ENCODE measurements at places on chromosomes 6 and 20.

DNA sequence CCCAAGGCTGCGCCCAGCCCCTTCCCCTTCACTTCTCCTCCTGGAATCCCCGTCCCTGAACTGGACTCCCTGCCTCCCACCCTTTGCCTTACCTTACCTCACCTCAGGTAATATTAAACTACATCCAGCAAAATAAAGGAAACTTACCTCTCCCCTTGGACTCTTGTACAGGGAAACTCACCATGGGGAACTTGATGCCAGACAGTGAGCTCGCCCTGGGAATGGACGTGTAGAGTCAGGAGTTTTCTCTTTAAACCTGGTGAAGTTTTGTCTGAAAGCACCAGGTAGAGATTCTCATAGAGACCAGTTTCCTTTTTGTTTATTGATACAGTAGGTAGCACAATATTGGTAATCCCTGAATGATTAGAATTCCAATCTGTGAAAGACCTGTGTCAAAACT, 544 bp upstream of the HLA-C start:
- no peak for DNase-seq

GRCh38 chr6:25316626-25317025, 37.5 kb downstream of the CARMIL1 start:
- DNase-seq: no peak

- DNase-seq: no peak
Measured at GRCh38 chr20:59589086-59589684, 15.2 kb upstream of the PHACTR3 start.

GRCh38 chr6:3584606-3585005, 127.8 kb upstream of the SLC22A23 start:
- no peak for DNase-seq

DNA sequence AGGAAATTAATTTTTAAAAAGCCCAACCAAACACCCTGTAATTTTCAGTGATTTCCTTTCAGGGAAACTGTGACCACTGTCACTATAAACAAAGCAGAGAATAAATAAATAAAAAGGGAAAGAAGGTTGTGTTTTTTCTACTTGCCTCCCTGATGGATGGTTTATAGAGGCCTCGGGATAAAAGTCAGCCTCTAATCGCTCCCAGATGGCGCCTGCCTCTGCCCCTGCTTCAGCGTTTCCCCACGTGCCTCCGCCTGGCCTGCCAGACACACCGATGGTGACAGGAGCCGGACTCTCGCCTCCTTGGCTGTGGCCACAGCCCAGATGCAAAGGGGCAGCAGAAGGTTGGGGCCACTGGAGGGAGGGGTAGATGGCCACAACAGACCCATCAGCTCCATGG, 327.7 kb downstream of the CDC5L start:
- no peak for DNase-seq

GRCh38 chr6:136226027-136226673, 24.0 kb downstream of the MTFR2 start:
- peak; percentile 35 for DNase-seq

- no peak for DNase-seq
Measured at GRCh38 chr20:37359836-37360235, 13.9 kb downstream of the SRC start.

DNA sequence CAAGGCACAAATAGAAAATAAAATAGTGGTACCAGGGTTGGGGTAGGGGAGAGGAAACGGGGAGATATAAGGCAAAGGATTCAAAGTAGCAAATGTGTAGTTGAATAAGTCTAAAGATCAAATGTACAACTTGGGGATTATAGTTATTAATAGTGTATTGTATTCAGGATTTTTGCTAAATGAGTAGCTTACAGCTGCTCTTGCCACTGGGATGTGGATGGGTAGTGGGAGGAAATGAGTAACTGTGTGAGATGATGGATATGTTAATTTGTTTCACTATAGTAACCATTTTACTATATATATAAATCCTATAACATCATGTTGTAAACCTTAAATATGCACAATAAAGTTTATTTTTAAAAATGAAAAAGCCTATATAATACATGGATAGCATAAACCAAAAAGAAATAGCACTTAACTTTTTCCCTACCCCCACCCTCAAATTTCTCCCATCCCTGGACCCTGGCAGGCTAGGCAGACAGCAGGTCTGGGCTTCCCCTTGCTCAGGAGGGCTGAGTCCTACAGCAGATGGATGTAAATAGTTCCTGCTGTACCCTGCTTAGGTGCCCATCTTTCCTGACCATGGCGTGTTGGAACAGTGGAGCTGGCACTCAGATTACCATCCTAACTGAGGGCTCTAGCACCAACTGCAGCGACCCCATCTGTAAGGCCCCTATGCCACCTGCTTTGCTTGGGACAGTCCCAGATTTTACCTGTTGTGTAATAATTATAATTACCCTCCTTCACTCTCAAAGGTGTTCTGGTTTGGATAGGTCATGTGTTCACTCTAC, 28.6 kb upstream of the PBOV1 start:
- no peak for DNase-seq

- no peak for DNase-seq
Measured at GRCh38 chr20:31676609-31676989, 38.9 kb downstream of the COX4I2 start.

- DNase-seq: no peak
Measured at GRCh38 chr6:138101946-138102731, 5.1 kb downstream of the PERP start.

- DNase-seq: no peak
Measured at GRCh38 chr6:62652692-62653328, 366.8 kb upstream of the KHDRBS2 start.

DNA sequence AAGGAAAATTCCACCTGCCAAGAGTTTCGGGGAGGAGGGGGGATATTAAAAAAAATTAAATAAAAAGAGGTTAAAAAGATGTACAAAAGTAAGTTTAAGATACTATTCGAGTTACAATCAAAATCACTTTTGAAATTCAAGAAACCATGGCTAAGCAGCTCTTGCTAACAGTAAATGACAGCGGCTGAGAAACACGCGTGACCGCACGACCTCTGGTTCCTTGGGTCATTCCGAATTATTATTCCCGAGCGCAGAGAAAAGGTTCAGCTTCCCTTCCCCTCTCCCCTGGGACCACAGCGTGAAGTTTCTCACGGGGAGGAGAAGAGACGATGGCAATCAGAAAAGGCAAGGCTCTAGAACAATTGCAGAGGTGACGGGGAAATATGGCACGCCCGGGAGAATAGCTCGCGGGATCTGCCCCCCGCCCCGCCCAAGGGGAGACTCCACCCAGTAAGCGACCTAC, 496 bp downstream of the TMEM242 start:
- DNase-seq: no peak

DNA sequence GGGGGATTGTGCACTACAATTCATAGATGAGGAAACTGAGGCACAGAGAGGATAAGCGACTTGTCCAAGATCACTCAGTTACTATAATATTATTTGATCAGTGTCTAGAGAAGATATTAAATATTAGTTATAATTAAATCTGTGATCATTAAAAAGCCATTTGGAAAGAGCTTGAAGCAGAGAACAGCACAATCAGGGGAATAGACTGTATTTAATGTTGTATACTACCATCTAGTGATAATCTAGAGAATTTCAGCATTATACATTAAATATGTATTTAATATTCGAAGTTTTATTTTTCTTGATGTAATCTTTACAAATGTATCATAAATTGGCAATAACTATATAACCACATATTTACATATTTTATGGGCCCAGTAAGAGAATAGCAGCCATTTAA, 20.1 kb upstream of the MTCL3 start:
- DNase-seq: peak; percentile 11

DNA sequence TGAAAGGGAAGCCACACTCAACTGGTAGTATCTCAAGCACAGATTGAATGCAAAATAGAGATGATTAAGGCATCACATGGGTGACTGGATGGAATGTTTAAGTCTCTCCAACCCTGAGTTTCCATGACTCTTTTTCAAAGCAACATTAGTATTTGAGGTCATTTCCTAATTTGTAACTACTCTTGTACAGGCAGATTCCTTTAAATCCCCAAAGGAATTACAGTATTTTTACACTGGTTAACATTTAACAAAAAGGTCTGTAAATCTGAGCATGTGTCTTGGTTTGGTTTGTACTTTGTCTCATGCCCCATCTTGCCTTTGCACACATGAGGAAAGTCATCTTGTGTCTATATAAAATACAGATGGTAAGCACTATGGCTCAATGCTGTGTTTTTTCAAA, 15.1 kb downstream of the RMND1 start:
- no peak for DNase-seq

- DNase-seq: no peak
Measured at GRCh38 chr6:38730140-38730862, 15.2 kb downstream of the DNAH8 start.

DNA sequence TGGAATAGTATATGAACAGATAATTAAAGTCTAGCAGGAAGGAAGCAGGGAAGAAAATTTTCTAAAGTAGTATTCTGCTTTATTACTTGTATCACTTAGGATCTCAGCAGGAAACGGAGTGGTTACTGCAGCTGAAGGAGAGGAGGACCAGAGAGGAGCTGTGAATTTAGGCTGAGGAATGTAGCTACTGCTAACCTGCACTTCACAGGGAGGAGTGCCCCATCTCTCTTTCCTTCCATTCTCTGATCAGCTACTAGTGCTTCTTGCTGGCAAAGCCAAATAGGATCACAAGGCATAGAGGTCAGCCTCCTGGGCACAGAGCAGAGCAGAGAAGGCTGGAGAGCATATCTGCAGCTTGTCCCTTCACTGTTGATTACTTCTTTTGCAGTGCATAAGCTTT, 205.3 kb upstream of the ASCC3 start:
- no peak for DNase-seq

DNA sequence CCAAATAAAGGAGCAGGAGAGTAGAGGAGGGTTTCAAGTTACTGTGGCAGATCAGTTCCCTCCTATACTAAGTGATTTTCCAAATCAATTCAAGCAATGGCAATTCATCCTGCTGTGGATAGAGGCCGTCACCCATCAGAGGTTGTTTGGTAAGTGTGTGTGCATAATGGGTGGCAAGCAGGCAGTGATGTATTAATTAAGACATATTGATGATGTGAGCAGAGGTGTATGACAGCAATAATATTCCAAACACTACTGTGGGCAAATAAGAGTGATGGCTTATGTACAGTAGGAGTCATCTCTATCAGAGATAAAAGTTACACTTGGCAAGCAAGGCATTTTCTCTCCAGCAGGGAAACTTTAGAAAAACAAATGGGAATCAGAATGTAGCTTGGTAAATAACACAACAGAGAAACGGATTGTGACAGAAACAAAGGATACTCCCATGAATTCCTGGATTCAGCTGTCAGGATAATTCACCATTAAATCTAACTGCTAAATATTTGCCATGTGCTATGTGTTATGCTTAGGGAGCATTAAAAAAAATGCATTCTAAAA, 196.3 kb downstream of the KHDC1L start:
- no peak for DNase-seq

GRCh38 chr6:168583821-168584220, 142.8 kb downstream of the SMOC2 start:
- DNase-seq: peak; percentile 48

GRCh38 chr6:13924949-13925881, at the start of gene RNF182:
Gene RNF182 (plus strand): TSS chr6:13924952. CDS start chr6:13977120, 52,168 bp downstream.
- DNase-seq: peak; percentile 43

DNA sequence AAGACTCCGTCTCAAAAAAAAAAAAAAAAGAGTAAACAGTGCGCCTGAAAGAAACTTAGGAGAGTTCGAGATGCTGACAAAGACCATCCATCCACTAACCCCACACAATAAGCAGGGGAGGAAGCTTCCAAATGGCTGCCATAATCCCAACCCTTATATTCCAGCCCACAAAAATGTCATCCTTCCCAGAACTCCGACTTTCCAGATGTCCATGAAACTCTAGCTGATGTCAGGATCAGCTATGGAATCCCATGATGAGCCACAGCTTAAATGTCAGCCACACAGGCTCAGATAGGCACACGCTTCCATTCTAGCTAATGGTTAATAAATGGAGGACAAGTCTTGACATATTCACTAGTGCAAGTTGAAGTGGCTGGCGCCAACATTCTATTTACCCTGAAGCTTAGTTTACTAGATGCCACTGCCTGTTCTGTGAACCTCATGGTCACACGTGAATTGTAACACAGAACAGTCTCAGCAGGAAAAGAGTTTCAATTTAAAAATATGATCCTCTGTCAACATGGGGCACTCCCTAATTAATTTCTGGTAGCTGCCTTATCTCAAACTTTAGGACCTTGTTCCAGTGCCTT, 75.5 kb downstream of the FOXF2 start:
- peak; percentile 39 for DNase-seq

- DNase-seq: no peak
Measured at GRCh38 chr20:23625236-23625964, 12.4 kb downstream of the CST3 start.

- DNase-seq: no peak
Measured at GRCh38 chr20:25206063-25206403, 10.5 kb downstream of the ENTPD6 start.

- no peak for DNase-seq
Measured at GRCh38 chr6:11212664-11213063, 19.8 kb downstream of the NEDD9 start.

DNA sequence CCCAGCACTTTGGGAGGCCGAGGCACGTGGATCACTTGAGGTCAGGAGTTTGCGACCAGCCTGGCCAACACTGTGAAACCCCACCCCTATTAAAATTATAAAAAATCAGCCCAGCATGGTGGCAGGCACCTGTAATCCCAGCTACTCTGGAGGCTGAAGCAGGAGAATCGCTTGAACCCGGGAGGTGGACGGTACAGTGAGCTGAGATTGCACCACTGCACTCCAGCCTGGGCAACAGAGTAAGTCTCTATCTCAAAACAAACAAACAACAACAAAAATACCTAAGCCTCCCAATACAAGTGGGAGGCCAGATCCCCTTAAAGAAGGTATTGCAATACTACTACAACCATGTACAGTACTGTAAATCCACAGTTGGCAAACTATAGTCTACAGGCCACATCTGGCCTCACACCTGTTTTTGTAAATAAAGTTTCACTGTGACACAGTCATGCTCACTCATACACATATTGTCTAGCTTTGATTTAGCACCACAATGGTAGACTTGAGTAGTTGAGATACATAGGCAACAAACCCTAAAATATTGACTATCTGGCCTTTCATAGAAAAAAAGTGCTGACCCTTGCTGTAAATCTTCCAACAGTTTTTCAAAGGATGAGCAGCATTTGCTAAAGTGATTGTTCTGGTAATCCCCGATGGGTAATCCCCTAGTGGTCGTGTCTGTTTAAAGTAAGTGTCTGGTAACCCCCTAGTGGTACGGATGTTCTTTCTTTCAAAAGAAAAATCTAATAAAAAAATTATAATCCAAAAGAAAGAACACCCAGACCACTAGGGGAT, 202.0 kb downstream of the RNGTT start:
- no peak for DNase-seq

DNA sequence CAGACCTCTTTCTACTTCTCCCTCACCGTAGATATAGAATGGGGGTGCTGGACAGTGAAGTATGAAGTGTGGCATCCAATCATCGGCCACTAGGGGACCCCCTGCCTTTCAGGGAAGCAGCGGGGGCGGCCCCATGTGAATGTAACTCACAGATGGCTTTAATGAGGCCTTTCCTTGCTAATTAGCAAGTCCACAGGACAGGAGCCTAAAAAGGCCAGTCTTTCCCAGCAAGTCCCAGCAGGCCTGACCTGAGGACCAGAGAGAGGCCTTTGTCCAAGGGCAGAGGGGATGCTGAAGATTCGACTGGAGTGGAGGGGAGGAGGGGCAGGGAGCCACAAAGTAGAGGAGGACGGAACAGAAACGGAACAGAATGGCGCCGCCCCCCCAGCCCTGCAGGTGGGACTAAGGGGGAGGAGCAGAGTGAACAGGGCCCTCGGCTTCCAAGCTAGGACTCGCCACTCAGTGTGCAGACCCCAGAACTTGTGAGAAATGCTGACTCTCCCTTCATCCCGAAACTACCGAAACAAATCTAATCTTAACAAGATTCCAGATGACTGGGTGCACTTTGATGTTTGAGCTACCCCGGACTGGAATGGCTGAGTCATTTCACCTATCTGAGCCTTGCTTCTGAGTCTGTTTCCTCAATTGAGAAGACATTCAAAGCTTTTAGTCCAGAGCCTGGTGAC, 5.8 kb downstream of the C6orf132 start:
- DNase-seq: peak; percentile 5

All from NCI-H1105 (cell line).